Hepatocyte (in vitro differentiated cells): ENCODE measurements at places on chromosomes 13 and 19. TPM values are rescaled to one million over a fixed set of nuclear protein-coding genes. Genes with fewer than 3 reads are reported as not detected.

- DNase-seq: no peak
Observed at GRCh38 chr19:37763488-37763887, 15.9 kb downstream of the ZNF573 start.

GRCh38 chr13:93151277-93151676 is 75.3 kb upstream of the GPC6 start:
- DNase-seq: no peak

The CAPN12 gene
- total RNA-seq: 12.5 and 26.6 TPM in 2 replicates

DNA sequence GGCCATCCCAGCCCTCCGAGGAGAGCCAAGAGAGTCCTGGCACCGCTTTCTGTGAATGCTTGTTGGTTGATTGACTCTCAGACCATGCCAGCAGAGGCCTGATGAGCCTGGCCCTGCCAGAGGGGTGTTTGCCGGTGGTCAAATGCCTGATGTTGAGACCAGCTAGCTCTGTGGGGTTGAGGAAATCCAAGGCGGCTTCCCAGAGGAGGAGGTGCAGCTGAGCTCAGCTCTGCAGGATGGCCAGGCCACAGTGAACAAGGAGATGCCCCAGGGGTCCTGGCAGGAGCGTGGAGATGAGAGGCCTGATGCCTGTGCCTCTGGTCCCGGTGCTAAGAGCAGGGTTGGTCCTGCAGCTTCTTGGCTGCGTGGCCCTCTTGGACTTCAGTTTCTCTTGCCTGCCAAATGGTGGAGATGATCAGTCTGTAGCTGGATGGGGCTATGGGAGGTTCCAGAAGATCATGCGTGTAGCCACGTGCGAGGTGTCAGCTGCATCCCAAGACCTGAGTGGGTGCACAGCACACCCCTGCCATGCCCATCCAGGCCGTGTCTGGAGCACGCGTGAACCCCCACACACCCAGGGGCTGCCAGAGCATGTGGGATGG is 16.8 kb downstream of the NFIC start:
- DNase-seq: no peak

DNA sequence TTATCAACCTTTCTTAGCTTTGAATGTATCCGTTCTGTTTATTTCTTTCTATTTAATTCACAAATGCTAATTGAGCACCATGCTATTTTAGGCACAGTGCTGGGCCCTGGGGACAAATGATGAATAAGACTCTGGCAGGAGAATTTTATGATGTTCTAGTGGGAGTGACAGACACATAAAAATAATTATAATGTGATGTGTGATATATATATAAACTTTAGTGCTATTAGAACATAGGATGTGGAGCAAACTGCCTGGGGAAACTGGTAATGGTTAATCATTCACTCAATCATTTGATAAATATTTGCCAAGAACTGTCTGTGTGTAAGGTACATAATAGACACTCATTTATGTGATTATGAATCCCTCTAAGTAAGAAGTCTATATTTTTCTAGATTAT is 50.7 kb upstream of the FRY start:
- DNase-seq: no peak

GRCh38 chr13:95931300-95932025 is 121.7 kb downstream of the UGGT2 start:
- no peak for DNase-seq

- peak; percentile 79 for DNase-seq
Observed at GRCh38 chr13:20495087-20496023, 30.3 kb downstream of the CRYL1 start.

DNA sequence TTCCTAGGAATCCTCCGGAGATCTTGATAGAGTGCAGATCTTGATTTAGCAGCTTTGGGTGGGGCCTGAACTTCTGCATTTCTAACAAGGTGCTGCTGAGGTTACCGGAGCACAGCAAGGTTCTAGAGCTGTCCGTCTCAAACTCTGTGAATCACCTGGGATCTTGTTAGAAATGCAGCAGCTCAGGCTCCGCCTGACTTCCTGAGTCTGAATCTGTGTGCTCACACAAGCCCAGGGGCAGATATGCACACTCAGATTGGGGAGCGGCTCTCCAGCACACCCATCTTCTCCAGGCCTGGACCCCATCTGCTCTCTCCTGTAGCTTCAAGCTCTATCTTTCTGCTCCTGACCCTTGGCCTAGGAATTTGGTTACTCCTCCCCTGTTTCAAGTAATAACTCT is 3.5 kb upstream of the TEX26 start:
- no peak for DNase-seq

DNA sequence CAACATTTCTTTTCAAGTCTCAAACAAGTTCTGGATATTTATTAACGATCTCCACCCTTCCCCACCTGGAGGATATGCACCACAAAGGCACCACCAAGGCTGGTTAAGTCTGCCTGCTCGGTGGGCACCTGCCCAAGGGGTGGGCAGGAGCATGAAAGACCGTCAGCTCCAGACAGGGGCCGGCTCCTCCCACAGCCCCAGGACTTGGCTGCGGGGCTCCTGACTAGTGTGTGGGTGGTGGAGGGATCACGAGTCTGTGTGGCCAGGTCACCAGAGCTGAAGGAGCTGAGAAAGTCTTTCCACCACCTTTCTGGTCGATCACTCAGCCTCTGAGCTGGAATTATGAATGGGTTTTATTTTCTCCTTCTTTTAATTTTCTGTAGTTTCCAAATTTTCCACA is 7.8 kb downstream of the SLC7A1 start:
- DNase-seq: no peak

DNA sequence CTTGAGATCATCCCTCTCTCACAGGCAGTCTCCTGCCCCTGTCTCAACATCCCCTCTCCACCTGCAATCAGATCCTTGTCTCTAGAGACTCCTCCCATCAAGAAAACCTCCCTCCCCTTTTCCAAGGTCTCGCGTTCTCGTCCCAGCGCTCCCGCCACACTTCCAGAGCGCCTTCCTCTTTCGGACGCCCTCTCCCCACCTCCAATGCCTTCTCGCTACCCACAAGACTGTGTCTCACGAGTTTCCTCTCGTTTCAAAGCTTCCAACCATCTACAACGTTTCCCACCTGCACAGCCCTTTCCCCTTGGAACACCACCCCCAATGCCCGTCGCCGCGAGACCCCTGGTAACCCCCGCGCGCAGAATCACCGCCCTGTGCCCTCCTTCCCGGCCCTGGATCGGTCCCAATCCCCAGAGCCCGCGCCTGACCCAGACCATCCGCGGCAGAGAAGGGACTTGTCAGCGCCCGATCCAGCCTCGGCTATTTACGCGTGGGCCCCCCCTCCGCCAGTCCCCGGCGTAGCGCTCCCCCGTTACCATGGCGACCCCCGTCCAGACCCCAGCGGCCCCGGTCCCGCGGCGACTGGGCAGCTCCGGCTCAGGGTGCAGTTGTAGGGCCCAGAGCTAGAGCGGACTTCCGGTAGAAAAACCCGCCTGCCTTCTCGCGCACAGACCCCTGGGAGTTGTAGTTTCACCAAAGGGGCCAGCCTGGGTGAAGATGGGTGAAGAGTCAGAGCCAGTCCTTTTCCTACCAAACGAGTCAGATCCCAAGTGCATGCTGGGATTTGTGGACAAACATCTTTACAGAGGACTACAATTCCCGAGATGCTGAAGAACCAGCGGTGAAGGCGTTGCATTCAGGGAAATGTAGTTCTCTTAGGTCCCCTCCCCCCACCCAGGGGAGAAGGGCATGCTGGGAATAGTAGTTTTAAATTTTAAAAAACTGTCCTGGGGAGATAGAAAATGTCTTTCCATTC is at the start of gene AP2S1:
AP2S1 (minus strand) TSS at position 619 of the 976 bp plus-strand sequence; CDS start at position 539, 80 bp downstream.
- peak; percentile 97 for DNase-seq

The FFAR1 gene
- not detected in 2 replicates for total RNA-seq

DNA sequence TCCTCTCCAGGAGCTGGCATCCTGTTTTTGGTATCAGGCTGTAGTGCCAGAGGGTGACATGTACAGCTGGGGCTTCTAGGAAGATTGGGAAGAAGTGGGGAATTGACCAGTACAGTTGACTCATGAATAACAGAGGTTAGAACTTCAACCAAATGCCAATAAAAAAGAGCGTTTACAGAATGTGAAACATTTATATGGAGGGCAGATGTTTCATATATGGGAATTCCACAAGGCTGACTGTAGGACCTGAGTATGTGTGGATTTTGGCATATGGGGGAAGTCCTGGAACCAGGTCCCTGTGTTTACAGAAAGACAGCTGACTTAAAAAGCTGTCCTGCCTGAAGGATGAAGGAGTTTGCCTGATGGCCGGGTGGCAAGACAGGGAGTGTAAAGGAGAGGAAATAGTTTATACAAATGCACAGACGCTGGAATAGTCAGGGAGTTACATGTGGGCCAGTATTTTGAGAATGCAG is 5.2 kb downstream of the CHAMP1 start:
- no peak for DNase-seq

The GIPR gene
- total RNA-seq: 1.8 and 2.7 TPM in 2 replicates

- DNase-seq: no peak
Observed at GRCh38 chr13:96243376-96243775, 153.5 kb downstream of the HS6ST3 start.

- no peak for DNase-seq
Observed at GRCh38 chr19:5445561-5446055, 9.6 kb upstream of the ZNRF4 start.

The KBTBD7 gene
- 11.0 and 12.9 TPM in 2 replicates for total RNA-seq

DNA sequence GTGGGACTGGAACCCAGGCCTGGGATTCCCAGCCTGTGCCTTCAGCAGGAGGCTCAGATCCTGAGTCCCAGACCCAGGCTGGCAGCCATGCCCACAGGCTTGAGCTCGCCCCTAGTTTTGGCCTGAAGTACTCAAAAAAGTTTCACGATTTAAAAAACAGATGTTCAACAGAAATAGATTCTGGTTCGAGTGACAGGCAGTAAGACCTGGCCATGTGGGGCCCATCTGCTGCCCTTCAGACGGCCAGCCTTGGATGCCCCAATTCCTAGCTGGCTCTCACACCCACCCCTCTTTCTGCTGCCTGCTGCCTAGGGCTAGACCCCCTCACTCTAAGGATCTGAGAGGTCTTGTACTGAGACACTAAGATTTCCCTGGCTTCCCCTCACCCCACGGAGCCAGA is 2.8 kb upstream of the DMPK start:
- DNase-seq: no peak

The SYDE1 gene
- 14.5 and 17.8 TPM in 2 replicates for total RNA-seq

GRCh38 chr13:75440100-75440499 is 41.9 kb downstream of the TBC1D4 start:
- no peak for DNase-seq

The LGI4 gene
- 2.4 and 6.3 TPM in 2 replicates for total RNA-seq

The ZNF490 gene
- total RNA-seq: 7.8 and 8.1 TPM in 2 replicates

The MKNK2 gene
- total RNA-seq: 90.4 and 98.2 TPM in 2 replicates
